ENCODE measurements at places on chromosomes 1 and 21.

DNA sequence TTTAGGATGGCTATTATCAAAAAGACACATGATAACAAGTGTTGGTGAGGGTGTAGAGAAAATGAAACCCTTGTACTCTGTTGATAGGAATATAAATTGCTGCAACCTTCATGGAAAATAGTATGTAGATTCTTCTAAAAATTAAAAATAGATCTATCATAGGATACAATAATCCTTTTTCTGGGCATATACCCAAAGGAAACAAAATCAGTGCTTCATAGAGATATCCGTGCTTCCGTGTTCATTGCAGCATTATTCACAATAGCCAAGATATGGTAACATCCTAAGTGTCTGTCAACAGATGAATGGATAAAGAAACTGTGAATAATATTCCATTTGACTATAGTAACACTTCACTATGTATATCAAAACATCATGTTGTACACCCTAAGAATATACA is 106.7 kb downstream of the MIS18A start:
- no peak for DNase-seq

GRCh38 chr1:186093437-186093836 is 281.6 kb downstream of the TPR start:
- DNase-seq = no peak

DNA sequence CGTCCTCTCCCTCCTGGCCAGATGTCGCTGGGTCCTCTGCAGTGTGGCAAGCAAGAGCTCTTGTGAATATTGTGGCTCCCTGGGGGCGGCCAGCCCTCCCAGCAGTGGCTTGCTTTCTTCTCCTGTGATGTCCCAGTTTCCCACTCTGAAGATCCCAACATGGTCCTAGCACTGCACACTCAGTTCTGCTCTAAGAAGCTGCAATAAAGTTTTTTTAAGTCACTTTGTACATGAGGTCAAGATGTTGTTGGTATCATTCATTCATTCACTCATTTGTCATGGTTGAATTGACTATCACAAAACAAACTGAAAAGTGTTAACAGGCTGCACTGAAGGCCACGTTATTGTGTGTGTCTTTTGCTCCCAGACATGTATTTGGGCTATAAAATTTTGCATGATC is 8.2 kb upstream of the PADI6 start:
- no peak for DNase-seq

DNA sequence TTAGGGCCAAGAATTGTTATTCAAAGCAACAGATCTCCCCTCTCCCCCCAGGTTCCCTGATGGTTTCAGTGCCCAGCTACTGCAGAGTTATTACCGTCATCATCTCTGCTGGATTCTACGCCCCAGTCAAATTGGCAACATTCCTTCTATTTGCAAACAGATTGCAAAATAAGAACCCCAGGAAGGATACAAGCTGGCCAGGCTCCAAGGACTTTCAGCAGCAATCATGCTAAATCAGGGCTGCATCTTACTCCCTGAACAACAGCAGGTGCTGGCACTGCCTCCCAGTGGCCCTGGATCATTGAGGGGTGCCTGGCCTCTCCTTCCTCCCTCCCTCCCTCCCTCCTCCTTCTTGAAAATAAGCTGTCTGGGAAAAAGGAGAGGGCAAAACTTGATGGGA is 521.6 kb upstream of the BEND5 start:
- DNase-seq = no peak

- DNase-seq = no peak
Measured at GRCh38 chr1:29657816-29658215, 421.5 kb downstream of the PTPRU start.

DNA sequence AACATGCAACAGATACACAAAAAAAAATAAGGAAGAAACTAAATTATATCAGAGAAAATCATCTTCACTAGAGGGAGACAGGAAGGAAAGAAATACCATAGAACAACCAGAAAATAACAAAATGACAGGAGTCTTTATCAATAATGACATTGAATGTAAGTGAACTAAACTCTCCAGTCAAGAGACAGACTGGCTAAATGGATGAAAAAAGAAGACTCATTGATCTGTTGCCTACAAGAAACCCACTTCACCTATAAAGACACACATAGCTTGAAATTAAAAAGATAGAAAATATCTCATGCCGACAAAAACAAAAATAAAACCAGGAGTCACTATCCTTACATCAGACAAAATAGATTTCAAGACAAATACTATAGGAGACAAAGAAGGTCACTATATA is 593.1 kb upstream of the USP24 start:
- DNase-seq = no peak

DNA sequence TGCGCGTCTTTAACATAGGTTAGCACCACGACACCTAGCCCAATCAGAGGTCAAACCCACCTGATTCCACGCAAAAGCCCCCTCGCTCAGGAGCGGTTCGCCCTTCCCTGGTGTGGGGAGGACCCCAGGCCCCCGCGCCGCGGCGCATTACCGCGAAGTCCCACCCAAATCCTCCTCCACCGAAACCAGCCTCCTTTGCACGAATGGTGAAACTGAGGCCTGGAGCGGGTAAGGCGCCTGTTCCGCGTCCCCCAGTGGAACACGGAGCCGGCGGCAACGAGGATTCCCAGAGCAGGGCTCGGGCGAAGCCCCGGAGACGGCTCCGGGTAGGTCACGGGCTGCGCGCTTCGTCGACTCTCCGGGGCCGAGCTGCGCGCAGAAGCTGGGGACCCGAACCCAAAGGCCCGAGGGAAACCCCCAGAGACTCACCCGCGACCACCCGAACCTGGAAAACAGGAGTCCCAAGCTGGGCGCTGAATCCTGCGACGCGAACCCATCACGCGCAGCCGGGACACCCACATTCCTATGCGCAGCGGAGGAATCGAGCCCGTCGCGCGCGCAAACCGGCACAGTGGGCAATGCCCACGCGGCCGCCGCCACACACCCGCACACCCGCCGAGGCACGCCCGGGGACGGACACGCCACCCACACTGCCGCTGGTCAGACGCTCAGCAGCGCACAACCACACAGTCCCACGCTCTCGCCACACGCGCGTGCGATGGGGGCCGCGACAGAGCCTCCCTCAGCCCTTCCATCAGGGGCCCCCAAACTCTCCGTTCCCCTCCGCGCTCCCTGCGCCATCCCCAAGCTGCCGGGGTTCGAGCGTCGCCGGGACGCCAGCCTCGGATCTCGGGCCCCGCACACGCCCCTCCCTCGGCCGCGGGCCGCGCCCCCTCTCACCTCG is 507 bp downstream of the GLIS1 start:
- peak; percentile 5 for DNase-seq

DNA sequence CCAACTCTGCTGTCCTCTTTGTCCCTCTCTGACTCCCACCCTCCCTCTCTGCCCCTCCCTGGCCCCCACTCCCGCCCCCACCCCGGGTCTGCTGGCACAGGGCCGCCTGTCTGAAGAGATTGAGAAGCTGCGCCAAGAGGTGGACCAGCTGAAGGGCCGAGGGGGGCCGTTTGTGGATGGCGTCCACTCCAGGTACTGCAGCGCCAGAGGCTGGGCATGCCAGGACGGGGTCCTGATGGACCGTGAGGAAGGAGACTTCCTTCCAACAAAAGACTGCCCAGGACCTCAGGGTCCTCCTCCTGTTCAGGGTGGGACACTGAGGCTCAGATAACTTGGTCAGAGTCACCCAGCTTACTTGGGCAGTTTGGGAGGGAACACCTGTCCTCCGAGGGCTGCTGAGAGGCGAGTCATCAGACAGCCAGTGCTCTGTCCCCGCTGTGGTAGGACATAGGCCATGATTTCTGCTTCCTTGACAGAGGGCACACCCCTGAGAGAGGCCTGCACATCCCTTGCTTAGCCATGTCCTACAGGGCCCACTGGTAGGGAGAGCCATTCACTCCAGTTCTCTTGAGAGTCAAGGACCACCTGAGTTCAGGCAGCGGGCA is 23.4 kb downstream of the PPFIA4 start:
- no peak for DNase-seq

GRCh38 chr1:229693129-229693900 is 67.3 kb downstream of the URB2 start:
- DNase-seq = no peak

GRCh38 chr1:23594927-23595353 is 35.6 kb upstream of the ID3 start:
- no peak for DNase-seq

DNA sequence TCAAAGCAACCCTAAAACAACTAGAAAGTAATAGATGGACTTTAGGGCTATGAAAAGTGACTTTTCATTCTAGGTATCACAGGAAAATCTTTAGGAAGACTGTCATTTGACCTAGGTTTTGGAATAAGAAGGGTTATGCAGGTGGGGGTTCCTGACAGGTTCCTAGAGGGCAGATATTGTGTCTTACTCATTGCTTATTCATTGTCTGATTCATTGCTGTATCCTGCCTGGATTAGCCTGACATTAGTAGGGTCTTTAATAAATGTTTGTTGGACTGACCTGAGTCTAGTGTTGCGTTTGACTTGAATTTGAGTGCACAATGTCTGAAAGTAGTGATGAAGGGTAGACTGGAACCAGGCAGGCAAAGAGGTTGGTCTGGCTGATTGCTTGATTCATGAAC is 6.0 kb downstream of the FNBP1L start:
- no peak for DNase-seq
